ENCODE measurements at places on chromosomes 6 and 20. TPM values are rescaled to one million over a fixed set of nuclear protein-coding genes. Genes with fewer than 3 reads are reported as not detected.

Gene BANF2
- total RNA-seq: not detected

Gene LCA5
- 5.1 TPM for total RNA-seq

GRCh38 chr6:44489910-44490604, 102.6 kb downstream of the CDC5L start:
- peak overlapping the region; percentile 80 for H3K27ac ChIP-seq
- peaks cover 4% of the 10 kb centered on the region for H3K4me1 ChIP-seq
- H3K27me3 ChIP-seq: no peaks in the 10 kb centered on the region
- H3K4me3 ChIP-seq: no peak overlapping the region
- peak; percentile 61 for DNase-seq

DNA sequence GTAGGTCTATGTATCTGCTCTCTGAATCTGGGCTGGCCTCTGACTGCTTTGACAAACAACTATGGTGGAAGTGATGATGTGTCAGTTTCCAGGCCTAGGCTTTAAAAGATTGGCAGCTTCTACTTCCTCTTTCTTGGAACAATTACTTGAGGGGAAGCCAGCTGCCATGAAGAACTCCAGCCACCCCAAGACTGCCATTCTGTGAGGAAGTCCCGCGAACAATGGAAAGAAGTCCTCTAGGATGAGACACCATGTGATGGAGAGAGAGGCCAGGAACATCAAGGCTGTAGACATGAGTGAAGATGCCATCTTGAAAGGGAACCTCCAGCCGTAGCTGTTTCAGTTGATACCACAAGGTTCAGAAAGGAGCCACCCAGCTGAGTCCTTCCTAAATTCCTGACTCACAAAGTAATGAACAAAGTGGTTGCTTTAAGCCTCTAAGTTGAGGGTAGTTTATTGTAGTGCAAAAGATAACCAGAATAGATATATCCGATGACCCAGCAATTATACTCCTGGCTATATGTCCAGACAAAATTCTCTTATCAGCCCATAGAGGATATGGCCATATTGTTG, 15.3 kb upstream of the TCF15 start:
- DNase-seq: no peak
- H3K4me1 ChIP-seq: no peaks in the 10 kb centered on the region
- no peaks in the 10 kb centered on the region for H3K36me3 ChIP-seq

DNA sequence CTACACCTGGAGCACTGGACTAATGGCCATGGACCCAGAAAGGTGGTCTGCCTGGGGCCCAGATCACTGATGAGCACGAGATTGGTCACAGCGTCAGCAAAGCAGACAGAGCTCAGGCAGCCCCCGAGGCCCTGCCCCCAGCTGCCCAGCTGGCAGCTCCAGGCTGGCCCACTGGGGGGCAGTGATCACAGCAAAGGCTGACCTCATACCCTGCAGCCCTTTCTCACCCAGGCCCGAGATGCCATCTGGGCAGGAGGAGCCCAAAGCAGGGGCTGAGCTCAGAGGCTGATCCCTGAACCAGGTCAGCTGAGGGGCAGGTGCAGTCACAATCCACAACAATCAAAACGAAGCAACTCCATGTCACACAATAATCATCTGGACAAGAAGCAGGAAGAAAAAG, 4.1 kb downstream of the MAP1LC3A start:
- H3K36me3 ChIP-seq: no peaks in the 10 kb centered on the region
- no peak for DNase-seq
- H3K27ac ChIP-seq: no peak overlapping the region
- no peaks in the 10 kb centered on the region for H3K4me1 ChIP-seq
- no peak overlapping the region for H3K4me3 ChIP-seq

DNA sequence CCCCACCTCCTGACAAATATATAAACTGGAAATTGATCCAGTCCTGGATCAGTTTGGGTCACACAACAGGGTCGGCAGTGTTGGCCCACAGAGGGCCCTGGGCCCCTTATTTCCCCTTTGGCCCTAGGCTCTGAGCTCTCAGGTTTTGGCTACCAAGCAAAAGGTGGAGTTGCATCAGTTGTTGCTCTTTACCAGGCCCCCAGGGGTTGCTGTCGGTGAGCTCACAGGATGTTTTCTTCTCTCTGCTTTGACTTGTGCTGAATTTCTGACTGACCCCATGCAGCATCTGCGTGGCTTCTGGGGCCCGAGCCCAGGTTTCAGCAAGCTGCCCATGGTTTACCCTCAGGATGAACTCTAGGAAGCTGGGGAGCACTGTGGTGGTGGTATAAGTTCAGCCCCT, 44.6 kb downstream of the PPARD start:
- no peak overlapping the region for H3K27ac ChIP-seq
- H3K36me3 ChIP-seq: no peaks in the 10 kb centered on the region
- no peak for DNase-seq
- no peaks in the 10 kb centered on the region for H3K27me3 ChIP-seq
- H3K4me3 ChIP-seq: no peak overlapping the region
- H3K4me1 ChIP-seq: peaks cover 7% of the 10 kb centered on the region

DNA sequence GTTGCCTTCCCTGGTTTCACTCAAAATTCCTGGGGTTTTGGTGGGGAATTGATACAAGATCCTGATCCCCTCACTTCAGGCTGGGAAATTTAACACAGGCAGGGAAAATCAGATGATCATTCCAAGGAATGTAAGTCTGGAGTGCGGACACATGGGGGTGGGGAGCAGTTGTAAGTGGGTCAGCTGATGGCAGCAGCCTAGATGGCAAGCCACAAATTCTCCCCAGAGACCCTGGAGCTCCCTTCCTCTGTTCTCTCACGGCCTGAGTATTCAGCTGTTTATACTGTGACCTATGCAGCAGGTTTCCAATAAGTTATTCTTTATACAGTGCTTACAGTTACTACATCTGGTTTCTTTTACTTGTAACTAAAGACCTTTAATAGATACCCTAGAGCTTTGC, 144.9 kb downstream of the SH3BGRL2 start:
- DNase-seq: no peak
- H3K27me3 ChIP-seq: no peaks in the 10 kb centered on the region
- no peaks in the 10 kb centered on the region for H3K4me1 ChIP-seq
- H3K27ac ChIP-seq: no peak overlapping the region
- H3K4me3 ChIP-seq: no peak overlapping the region
- H3K36me3 ChIP-seq: no peaks in the 10 kb centered on the region

DNA sequence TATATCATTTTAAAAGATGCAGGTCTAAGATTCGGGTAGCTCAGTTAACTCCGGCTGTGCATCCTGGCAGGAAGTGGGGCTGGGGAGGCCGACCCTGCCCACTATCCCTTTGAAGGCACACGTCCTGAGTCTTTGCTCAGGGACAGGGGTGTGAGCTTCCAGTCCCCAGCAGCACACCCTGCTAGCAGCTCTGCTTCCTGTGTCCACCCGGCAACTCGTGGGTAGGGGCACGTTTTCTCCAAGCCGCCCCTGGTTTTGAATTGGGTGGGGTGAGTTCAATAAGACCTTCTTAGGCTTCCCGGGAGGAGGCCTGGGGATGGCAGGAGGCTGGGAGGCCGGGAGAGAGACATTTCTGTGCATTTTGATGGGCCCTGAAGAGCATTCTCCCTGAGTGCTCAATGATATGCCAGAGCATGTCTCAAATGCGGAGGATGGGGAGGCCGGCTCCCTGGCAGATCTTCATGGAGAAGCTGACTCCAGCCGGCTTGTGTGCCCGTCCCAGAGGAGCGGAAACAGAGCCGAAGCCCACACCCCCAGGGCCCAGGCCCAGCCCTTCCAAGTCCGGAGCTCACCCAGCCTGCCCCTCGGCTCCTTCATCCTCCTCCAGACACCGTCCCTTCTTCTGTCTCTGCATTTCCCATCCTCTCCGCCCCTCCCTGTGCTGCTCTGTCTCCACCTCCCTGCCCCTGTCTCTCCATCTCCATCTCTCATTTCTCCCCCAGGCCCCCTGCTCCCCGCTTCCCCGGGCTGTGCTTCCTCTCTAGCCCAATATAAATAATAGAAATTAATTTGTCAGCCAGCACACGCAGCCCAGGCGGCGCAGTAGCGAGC, 36.3 kb upstream of the ZFAND3 start:
- H3K4me1 ChIP-seq: peaks cover 8% of the 10 kb centered on the region
- no peaks in the 10 kb centered on the region for H3K27me3 ChIP-seq
- peak overlapping the region; percentile 0 for H3K27ac ChIP-seq
- DNase-seq: peak; percentile 36
- peak overlapping the region; percentile 30 for H3K4me3 ChIP-seq

DNA sequence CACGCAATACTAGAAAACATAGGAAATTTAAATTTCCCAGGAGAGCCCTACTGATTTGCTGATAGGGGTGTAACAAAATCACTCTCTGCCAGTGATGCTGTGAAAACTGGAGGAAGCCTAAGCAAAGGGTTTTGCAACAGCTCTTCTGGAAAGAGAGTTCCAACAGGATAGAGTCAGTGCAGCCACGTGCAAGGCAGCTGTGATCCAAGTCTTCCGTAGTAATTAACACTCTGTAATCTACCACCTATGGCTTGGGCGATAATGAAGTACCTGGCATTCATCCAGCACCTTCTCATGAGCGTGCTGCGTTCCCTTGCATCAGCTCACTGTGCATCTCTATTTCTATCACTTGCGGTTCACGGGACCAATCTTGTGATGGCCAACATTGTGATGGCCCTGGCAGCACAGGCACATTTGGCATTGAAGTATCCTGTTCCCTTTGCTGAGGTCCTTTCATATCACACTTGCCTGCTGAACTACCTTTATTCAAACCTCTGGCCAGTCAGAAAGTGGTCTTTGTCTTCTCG, 48.2 kb downstream of the IRF4 start:
- H3K27ac ChIP-seq: no peak overlapping the region
- DNase-seq: no peak
- H3K4me3 ChIP-seq: no peak overlapping the region
- no peaks in the 10 kb centered on the region for H3K36me3 ChIP-seq

DNA sequence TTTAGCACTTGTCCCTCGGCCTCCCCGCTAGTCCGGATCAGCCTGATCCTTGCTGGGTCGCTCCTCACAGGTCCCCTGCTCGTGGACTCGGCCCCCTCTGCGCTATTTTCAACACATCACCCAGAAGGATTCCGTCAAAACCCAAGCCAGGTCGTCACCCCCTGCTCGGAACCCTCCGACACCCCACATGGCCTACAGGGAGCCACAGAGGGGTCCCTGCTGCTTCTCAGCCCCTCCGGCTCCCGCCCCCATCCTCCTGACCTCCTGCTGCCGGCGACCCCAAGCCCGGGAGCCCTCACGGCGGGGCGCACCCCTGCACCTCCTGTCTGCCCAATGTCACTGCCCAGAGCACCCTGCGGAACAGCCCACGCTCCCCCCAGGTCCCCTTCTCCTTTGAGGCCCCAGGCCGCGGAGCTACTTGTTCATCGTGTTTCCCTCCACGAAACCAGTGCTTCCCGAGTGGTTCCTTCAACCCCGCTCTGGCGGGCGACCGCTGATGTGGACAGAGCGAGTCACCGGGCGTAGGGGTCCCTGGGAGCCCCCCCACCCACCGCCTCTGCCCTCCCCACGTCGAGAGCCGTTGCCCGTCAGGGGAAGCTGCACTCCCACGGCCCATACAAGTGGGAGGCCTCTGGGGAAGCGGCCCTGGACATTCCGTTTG, 638 bp upstream of the MYL9 start:
- H3K27me3 ChIP-seq: peaks cover 4% of the 10 kb centered on the region
- DNase-seq: no peak
- peaks cover 27% of the 10 kb centered on the region for H3K4me1 ChIP-seq
- H3K27ac ChIP-seq: peak overlapping the region; percentile 87

DNA sequence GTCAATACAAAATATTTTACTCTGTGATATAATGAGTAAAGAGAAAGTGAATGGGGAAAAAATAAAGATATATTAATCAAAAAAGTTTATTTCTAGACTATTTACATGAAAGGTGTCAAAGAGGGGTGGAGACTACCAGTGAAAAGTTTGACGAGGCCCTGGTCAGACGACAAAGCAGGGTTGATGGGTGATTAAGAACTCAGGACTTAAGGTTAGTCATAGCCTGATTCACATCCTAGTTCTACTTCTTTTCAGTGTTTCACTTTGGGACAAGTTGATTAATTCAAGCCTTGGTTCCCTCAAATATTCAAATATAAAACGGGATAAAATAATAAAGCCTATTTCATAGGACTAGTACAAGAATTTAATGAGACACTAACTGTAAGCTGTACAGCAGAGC, 178.2 kb upstream of the HS3ST5 start:
- H3K27ac ChIP-seq: no peak overlapping the region
- no peaks in the 10 kb centered on the region for H3K27me3 ChIP-seq
- no peaks in the 10 kb centered on the region for H3K36me3 ChIP-seq
- no peak for DNase-seq
- no peaks in the 10 kb centered on the region for H3K4me1 ChIP-seq

- DNase-seq: no peak
- H3K27me3 ChIP-seq: no peaks in the 10 kb centered on the region
- H3K4me1 ChIP-seq: no peaks in the 10 kb centered on the region
- H3K36me3 ChIP-seq: no peaks in the 10 kb centered on the region
These were observed 4.1 kb downstream of the TTLL2 start for GRCh38 chr6:167329014-167329413.

- H3K4me1 ChIP-seq: no peaks in the 10 kb centered on the region
- H3K27me3 ChIP-seq: no peaks in the 10 kb centered on the region
- no peak for DNase-seq
- no peaks in the 10 kb centered on the region for H3K36me3 ChIP-seq
These were observed 406.5 kb downstream of the BTBD9 start for GRCh38 chr6:38233161-38233791.

GRCh38 chr20:58918621-58919020, 62.4 kb upstream of the NELFCD start:
- H3K27ac ChIP-seq: no peak overlapping the region
- no peak overlapping the region for H3K4me3 ChIP-seq
- H3K4me1 ChIP-seq: no peaks in the 10 kb centered on the region

DNA sequence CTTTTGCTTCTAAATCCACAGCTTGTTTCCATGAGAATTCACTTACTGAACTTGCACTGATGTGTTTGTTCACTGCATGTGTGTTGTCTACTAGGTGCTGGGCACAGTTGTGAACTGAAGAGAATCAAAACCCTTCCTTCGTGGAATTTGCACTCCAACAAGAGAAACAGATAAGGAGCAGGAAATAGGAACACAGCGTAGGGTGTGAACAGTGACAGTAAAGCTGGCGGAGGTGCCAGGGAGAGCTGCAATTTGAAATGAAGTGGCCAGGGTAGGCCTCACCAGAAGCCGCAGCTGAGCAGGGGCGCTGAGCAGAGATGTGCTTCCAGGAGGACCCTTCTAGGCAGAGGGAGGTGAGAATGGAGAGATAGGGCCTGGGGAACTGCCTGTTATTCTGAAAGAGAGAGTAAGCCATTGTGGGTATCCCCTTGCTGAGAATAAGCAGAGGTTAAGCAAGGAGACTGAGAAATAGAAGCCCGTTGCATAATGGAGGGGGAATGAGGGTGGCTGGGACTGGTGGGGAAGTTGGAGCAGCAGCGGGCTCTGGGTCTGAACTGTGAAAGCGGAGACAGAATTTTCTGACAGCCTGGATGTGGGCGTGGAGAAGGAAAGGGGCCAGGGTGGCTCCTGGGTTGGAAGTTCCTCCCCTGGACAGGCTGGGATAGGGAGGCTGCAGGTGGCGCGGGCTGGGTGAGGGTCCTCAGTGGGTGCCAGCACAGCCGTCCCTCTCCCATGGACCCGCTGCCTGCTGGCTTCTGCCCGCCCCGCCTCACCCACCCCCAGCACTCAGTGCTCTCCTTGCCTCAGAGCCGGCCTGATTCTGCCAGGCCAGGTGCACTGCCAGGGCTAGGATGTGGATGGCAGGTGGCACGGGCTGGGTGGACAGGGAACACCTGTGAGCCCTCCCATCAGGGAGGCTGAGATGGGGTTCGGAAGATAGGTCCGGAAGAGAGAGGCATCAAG, 114.7 kb upstream of the AFDN start:
- H3K36me3 ChIP-seq: no peaks in the 10 kb centered on the region
- peaks cover 3% of the 10 kb centered on the region for H3K4me1 ChIP-seq
- H3K27me3 ChIP-seq: no peaks in the 10 kb centered on the region

GRCh38 chr6:85451565-85452306, 1.9 kb downstream of the NT5E start:
- H3K4me1 ChIP-seq: peaks cover 12% of the 10 kb centered on the region
- H3K36me3 ChIP-seq: no peaks in the 10 kb centered on the region
- DNase-seq: no peak
- H3K27ac ChIP-seq: no peak overlapping the region
